GM12892 (cell line): ENCODE measurements at places on chromosomes 7 and 10.

DNA sequence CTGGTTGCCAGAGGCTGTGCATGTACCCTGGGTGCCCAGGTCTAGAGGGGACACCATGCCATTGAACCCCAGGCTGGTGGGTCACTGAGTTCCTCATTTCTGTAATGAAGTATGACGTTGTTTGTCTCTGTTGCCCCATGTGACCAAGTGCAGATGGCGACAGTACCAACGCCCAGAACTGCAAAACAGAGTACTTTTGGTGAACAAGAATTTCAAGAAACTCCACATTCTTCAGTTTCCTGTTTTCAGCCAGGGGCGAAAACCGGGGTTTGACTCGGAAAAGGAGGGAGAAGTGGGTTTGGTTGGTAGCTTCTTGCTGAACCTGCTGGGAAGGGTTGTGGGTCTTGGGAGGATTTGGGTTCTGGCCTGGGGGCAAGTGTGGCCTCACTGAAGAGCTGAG, 18.2 kb downstream of the CYP17A1 start:
- DNase-seq: no peak

GRCh38 chr7:39356172-39356925, 209.9 kb upstream of the YAE1 start:
- DNase-seq: no peak

- no peak for DNase-seq
Observed at GRCh38 chr7:144768633-144769032, 67.2 kb downstream of the TPK1 start.

DNA sequence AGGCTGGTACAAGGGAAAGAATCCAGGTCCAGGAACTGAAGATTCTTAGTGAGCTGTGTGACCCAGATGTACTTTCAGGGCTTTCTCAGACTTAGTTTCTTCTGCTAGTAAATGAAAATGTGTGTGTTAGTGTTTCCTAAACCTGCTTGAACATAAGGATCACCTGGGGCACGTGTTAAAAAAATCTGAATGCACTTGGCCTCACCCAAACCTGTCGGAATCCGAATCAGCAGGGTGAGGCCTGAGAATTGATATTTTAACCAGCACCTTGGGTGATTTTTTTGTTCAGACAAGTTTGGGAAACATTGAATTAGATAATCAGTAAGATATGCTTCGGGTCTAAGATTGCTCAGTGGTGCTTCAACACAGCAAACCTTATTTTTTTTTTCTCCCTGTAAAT, 59.7 kb downstream of the ZNF365 start:
- DNase-seq: no peak

DNA sequence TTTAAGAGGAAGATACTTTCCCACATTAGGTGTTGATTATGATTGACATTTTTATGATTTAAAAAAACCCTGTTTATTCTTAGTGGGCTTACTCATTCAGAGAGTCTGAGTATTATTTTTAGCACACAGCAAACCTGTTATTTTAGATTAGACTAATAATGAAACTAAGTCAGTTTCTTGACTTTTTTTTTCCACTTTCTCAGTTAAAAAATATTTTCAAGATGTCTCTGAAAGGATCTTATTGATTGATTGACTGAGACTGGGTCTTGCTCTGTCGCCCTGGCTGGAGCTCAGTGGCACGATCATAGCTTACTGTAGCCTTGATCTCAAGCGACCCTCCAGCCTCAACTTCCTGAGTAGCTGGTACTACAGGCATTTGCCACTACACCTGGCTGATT, 20.4 kb upstream of the INPP5F start:
- no peak for DNase-seq

GRCh38 chr7:92569137-92569536, 21.1 kb downstream of the FAM133B start:
- no peak for DNase-seq

GRCh38 chr10:55641601-55642000, 719.5 kb downstream of the ZWINT start:
- no peak for DNase-seq
